IMR-90 (cell line): ENCODE measurements at places on chromosomes 1 and 21.

DNA sequence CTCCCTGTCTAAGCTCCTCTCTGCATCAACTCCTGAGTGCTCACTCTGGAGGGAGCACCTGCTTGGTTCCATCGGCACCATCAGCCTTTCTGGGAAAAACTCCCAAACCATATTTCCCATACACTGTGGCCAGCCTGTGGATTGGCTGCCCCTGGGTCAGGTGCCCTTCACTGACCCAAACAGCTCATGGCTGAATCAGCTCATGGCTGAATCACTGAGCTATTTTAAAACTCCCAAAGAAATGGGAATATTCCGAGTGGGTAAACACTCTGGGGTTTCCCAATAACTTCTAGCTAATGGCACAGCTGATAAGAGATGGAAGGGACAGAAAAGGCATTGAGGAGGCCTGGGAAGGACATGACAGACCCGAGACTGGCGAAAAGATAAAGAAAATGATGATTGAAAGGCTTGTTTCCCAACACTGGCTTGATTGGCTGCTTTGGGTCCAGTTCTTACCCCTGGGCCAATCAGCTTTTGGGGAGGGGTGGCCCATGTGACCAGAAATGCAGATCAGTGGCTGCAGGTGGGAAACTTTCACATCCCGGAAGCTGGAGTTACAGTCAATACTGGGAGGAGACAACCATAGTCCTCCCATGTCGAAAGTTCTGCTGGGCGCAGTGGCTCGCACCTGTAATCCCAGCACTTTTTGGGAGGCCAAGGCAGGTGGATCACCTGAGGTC is 37.3 kb upstream of the KAZN start:
- no peaks in the 10 kb centered on the region for H3K4me1 ChIP-seq
- H3K27me3 ChIP-seq, result no peaks in the 10 kb centered on the region; the same call in 1 of the 2 replicates
- H3K4me3 ChIP-seq, result no peak overlapping the region
- H3K36me3 ChIP-seq, result no peaks in the 10 kb centered on the region
- H3K27ac ChIP-seq, result no peak overlapping the region

DNA sequence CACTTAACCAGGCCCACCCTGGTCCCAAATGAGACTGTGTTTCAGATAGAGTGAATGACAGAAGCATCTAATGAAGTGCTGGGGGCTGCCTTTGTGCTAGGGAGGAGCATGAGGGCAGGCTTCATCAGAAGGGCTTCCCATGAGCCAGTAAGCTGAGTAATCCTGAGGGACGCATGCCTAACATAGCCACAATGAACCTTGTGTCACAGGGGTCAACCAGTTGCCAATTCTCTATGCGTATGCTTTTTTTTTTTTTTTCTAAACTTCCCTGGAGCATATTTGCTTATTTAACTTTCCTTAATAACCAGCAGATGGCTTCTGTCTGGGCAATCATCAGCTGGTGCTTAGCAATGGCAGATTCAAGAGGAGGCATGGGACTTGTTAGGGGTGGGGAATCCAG is 25.5 kb upstream of the CYP2J2 start:
- no peaks in the 10 kb centered on the region for H3K4me1 ChIP-seq
- peak; percentile 4 for DNase-seq

DNA sequence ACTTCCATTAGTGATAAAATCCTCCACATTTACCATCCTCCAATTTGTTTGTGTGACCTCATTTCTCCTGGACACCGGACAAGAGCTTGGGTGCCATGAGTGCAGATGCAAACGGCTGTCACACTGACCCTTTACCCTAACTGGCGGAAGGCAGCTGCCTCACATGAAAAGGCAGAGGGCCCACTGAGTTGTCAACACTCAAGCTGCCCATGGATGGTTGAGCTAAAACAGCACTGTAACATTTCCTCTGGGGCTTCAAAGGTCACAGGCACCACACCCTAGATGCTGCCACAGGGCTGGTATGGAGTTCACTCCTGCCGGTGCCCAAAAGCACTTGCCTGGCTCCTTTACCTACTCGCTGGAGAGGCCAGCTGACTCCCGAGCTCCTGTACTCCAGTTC is 653.4 kb downstream of the KCNT2 start:
- H3K36me3 ChIP-seq, result no peaks in the 10 kb centered on the region
- H3K4me1 ChIP-seq, result no peaks in the 10 kb centered on the region
- no peak overlapping the region for H3K4me3 ChIP-seq
- no peaks in the 10 kb centered on the region for H3K27me3 ChIP-seq

DNA sequence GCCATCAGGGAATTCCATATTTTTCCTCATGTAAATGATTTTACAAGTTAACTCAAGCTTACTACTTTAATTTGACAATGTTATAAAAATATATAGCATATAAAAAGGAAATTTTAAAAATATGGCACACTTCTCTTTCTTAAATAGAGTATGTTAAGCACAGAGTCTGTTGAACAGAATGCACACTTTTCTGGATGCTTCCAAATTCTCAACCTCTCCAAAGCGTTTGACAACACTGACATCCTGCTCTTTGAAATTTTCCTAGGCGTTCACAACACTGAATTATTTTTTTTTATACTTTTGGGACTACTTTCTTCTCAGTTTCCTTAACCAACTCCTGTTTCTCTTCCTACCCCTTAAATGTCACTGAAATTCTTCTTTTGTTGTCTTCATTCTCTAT is 117.8 kb upstream of the PLXNA2 start:
- DNase-seq, result no peak
- no peaks in the 10 kb centered on the region for H3K27me3 ChIP-seq
- H3K36me3 ChIP-seq, result no peaks in the 10 kb centered on the region
- no peak overlapping the region for H3K4me3 ChIP-seq

- H3K4me3 ChIP-seq, result no peak overlapping the region
- H3K36me3 ChIP-seq, result no peaks in the 10 kb centered on the region
- H3K27ac ChIP-seq, result no peak overlapping the region
- DNase-seq, result no peak
- H3K4me1 ChIP-seq, result no peaks in the 10 kb centered on the region
- H3K27me3 ChIP-seq, result peaks cover 3% of the 10 kb centered on the region; the same call in 1 of the 2 replicates
Observed at GRCh38 chr21:43354026-43354420, 72.9 kb downstream of the SIK1 start.

GRCh38 chr1:1176931-1177330 is 3.3 kb downstream of the TTLL10 start:
- H3K27ac ChIP-seq, result no peak overlapping the region
- H3K4me1 ChIP-seq, result no peaks in the 10 kb centered on the region
- no peak overlapping the region for H3K4me3 ChIP-seq
- peaks cover 51% of the 10 kb centered on the region for H3K27me3 ChIP-seq
- no peaks in the 10 kb centered on the region for H3K36me3 ChIP-seq

DNA sequence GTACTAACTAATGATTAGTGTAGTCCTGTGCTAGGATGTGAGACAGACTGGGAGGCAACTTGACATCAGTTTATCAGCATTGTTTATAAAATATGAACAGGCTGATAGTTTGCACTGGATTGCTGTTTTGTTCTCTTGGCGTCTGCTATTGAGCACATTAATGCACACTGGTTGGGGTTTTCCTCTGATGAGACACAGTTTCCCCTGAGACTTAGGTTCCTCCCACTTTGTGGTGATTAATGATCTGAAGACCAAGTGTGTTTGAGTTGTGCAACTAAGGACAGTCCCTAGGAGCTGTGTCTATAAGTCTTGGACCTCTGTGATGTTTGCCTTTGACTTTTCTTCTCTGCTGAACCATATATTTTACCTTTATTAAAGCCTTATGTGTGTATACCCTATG is 1015.4 kb downstream of the AMY1C start:
- H3K4me3 ChIP-seq, result no peak overlapping the region
- no peak overlapping the region for H3K27ac ChIP-seq
- no peaks in the 10 kb centered on the region for H3K36me3 ChIP-seq
- H3K27me3 ChIP-seq, result no peaks in the 10 kb centered on the region

DNA sequence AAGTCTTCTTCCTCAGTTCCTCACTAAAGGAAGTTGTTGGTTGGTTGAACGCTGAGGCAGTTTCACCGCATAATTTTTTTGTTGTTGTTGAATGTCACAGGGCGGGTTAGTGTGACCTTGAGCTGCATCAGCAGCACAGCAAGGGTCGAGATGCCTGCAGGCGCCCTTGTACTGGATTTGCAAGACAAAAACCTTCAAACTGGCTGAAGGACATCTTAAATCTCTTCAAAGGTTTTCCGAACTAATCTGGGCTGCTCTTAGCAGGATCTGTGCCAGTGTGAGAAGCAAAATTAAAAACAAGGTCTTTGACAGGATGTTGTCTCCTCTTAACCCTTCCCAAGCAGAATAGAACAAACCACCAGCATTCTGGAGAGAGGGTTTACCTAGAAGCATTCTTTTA is 59.4 kb downstream of the NRIP1 start:
- H3K27me3 ChIP-seq, result no peaks in the 10 kb centered on the region
- peak overlapping the region; percentile 36; the same call in 1 of the 2 replicates for H3K4me3 ChIP-seq
- peak; percentile 38 for DNase-seq
- peaks cover 30% of the 10 kb centered on the region for H3K4me1 ChIP-seq
- peaks cover 7% of the 10 kb centered on the region; the same call in 1 of the 2 replicates for H3K36me3 ChIP-seq

DNA sequence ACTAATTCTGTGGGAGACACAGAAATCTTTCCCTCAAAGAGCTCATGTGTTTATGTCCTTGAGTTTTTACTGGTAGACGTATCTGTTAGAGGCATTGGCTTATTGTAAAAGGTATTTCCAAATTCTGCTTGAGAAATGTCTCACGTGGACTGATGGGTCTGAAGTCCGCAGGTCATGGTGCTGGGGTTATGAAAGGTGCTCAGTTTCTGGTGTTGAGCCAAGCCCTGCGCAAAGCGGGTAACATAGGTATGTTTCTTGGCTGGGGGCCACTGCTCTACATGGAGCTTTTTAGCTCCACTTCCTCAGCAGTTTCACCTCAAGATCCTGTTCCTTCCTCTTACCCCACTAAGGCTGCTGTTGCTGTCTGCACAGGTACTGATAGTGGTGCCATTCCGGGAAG is 10.8 kb downstream of the UTP25 start:
- H3K36me3 ChIP-seq, result peaks cover 38% of the 10 kb centered on the region
- peaks cover 18% of the 10 kb centered on the region for H3K4me1 ChIP-seq
- peak overlapping the region; percentile 98 for H3K27ac ChIP-seq
- H3K4me3 ChIP-seq, result no peak overlapping the region
- no peaks in the 10 kb centered on the region for H3K27me3 ChIP-seq
- no peak for DNase-seq

DNA sequence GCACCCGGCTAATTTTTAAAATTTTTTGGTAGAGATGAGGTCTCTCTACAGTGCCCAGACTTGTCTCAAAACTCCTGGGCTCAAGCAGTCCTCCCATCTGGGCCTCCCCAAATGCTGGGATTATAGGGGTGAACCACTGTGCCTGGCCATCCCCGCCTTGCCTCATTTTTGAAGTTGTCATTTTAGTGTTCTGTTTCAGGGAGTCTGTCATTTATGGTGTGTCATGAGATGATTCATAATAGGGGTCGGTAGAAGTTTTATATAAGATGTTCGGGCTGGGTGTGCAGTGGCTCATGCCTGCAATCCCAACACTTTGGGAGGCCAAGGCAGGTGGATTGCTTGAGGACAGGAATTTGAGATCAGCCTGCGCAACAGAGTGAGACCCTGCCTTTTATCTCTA is 8.5 kb downstream of the PRCC start:
- no peak overlapping the region for H3K27ac ChIP-seq
- peaks cover 2% of the 10 kb centered on the region; the same call in 1 of the 2 replicates for H3K4me1 ChIP-seq
- H3K27me3 ChIP-seq, result no peaks in the 10 kb centered on the region
- H3K4me3 ChIP-seq, result no peak overlapping the region
- no peak for DNase-seq

DNA sequence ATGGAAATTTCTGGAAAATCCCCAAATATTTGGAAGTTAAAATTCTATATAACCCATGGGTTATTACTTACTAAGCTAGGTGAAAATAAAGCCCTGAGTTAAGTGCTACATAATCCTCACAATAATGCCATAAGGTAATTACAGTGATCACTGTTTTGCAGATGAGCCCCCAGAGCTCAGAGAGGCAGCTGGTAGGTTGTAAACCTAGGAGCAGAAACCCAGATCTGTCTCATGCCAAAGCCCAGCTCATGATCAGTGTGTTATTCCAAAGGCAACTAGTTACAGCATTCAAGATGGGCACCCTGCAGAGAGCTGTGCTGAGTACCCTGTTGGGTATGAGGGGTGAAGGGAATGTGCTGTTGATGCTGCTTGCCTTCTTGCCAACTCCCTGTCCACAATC is 10.8 kb upstream of the MYOG start:
- H3K4me1 ChIP-seq, result no peaks in the 10 kb centered on the region
- no peaks in the 10 kb centered on the region for H3K36me3 ChIP-seq
- no peak for DNase-seq

GRCh38 chr1:15206418-15207030 is 40.5 kb upstream of the FHAD1 start:
- DNase-seq, result peak; percentile 58
- no peak overlapping the region for H3K27ac ChIP-seq
- H3K4me1 ChIP-seq, result peaks cover 13% of the 10 kb centered on the region
- H3K36me3 ChIP-seq, result no peaks in the 10 kb centered on the region; the same call in 1 of the 2 replicates
- no peaks in the 10 kb centered on the region for H3K27me3 ChIP-seq

GRCh38 chr1:208943291-208943690 is 640.2 kb upstream of the CAMK1G start:
- DNase-seq, result no peak
- no peaks in the 10 kb centered on the region for H3K4me1 ChIP-seq
- H3K27me3 ChIP-seq, result no peaks in the 10 kb centered on the region
- no peak overlapping the region for H3K4me3 ChIP-seq

DNA sequence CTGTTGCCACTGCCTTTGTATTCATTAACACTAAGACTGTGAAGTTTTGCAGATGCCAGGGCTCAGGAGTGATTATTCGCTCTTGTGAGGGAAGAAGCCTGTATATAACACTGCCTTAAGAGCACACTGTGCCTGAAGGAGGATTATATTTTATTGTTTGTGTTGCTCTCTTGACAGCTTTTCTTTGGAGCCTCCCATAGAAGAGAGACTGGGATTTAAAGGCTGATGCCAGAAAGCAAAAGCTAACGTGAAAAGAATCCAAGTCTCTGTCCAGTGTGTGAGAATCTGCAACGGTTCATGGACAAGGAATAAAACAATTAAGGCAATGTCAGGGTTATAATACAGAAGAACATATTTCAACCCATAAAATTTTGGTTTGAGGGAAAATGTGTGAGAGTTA is 316.8 kb downstream of the NFIA start:
- H3K27me3 ChIP-seq, result no peaks in the 10 kb centered on the region
- no peaks in the 10 kb centered on the region for H3K36me3 ChIP-seq
- no peak overlapping the region for H3K27ac ChIP-seq
- no peak overlapping the region for H3K4me3 ChIP-seq

- H3K36me3 ChIP-seq, result no peaks in the 10 kb centered on the region
- H3K4me1 ChIP-seq, result no peaks in the 10 kb centered on the region
- H3K27me3 ChIP-seq, result 0 out of 2 replicates have a peak, but pooled peaks cover 1% of the 10 kb centered on the region
- no peak for DNase-seq
- no peak overlapping the region for H3K27ac ChIP-seq
- H3K4me3 ChIP-seq, result no peak overlapping the region
Observed at GRCh38 chr1:83762039-83762365, 236.9 kb downstream of the TTLL7 start.

DNA sequence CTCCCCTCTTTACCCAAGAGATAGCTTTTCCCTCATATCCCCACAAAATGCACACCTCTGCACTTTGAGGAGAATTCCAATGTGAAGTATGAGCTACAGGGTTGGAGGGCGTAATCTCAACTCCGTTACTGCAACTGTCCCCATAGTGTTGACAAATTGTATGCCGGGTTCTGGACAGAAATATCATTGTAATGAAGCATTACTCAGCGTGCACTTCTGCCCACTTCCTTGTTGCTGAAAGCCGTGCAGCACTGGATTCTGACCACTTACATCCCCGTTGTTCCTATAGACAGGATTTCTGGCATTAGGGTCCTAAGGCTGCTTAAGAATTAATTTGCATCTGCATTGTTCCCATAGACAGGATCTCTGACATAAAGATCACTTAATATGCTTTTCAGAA is 205.6 kb downstream of the RHOU start:
- no peak overlapping the region for H3K4me3 ChIP-seq
- H3K4me1 ChIP-seq, result peaks cover 2% of the 10 kb centered on the region; the same call in 1 of the 2 replicates
- peaks cover 6% of the 10 kb centered on the region; the same call in 1 of the 2 replicates for H3K27me3 ChIP-seq
- DNase-seq, result no peak
- no peak overlapping the region for H3K27ac ChIP-seq
